ENCODE measurements at places on chromosomes 12 and 14.
A peak's percentile ranks its signal among the peaks of the same experiment; 100 is the strongest.

GRCh38 chr12:119681728-119682638 is 14.1 kb downstream of the PRKAB1 start:
- DNase-seq = no peak

DNA sequence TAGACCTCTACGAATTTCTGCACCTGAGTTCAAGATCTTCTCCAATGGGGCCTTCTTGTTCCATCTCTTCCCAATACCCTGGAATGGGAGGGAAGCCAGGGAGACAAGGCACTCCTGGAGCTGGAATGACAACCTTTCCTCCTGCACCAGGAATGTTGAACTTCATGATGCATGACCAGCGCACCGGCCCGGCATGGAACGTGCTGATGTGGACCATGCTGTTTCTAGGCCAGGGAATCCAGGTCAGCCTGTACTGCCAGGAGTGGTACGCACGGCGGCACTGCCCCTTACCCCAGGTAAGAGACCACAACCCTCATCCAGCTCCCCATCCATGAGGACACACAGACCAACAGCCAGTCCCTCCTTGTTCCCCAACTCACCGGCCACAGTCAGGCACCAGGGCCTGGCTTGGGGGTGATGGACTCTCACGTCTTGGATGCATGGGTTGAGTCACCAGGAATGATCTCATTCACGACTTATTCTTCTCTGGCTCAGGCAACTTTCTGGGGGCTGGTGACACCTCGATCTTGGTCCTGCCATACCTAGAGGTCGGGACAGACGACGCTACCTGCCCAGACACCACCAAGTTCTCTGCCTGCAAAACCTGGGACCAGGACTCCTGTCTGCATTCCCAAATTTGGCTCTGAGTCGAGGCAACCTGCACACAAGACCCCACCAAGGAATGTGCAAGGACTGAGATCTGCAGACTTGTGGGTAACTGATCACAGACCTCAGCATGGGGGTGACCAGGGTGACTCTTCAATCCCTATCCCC is 20.5 kb downstream of the SOAT2 start:
- no peak for DNase-seq

DNA sequence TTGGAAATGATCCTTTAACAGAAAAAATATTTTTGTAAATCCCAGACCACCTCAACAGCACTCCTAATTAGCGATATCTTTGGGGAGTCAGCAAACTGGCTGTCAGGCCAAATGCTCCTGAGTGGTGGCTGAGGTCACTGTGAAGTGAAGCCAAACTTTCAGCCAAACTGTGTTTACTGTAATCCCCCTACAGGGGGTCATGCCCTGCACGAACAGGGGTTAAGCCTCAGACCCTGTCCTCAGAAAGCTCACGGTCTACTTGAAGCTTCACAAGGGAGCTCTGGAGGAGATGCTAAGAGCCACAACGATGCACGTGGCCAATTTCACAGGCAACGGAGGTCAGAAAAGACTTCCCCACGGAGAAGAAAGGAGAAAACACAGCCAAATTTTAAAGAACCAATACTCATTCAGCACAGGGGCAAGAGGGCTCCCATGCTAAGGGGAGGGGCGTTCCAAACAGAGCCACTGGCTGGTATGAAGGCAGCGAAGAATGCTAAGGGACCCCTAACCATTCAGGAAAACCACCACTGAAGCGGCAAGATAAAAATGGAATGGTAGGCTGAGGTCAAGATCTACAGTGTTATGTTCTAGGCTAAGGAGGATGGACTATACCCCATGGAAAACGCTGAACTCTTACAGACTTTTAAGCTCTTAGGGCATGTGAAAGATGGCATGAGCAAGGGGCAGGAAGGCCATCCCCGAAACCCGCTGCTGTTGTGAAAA is 105.4 kb downstream of the ITPR2 start:
- DNase-seq = no peak

- DNase-seq = no peak
These were observed 108.3 kb downstream of the CRADD start for GRCh38 chr12:93785249-93786010.

GRCh38 chr12:45338272-45338671 is 122.4 kb downstream of the ANO6 start:
- DNase-seq = no peak

DNA sequence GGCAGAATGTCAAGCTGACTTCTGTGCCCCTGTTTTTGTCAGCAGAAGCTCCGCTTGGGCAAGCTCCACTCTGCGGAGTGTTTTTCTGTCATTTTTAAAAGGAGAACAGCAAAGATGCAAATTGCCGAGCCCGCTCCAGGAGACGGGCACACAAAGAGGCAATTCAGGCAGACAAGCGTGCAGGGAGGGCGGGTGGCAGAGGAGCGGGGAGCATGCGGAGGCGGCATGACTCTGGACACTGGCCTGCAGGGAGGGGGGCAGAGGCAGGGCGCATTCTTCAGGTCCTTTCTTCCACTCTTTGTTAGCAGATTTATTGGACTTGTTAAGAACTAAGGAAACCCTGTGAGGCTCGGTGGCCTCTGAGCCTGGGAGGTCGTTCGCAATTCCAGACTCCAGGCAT is 187.3 kb upstream of the RMST start:
- DNase-seq = no peak

DNA sequence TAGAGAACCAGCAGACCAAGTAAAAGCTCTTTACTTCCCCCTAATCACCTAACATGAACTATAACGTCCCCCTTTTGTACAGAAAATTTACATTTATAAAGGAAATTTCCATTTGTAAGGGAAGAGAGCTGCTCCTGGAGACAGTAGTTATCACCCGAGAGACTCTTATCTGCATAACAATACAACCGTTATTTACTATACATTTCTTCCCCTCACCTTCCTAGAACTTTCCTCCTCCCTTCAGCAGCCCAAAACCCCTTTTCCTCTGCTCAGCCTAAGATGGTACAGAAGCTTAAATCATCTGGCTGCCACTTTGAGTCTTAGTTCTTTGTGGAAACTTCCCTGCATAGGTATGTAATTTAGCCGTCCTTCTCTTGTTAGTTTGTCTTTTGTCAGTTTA is 40.4 kb upstream of the ETV6 start:
- no peak for DNase-seq

- DNase-seq = no peak
These were observed 32.7 kb upstream of the SNX6 start for GRCh38 chr14:34662561-34663088.

- DNase-seq = no peak
These were observed 208.4 kb downstream of the C12orf75 start for GRCh38 chr12:105538880-105539279.

DNA sequence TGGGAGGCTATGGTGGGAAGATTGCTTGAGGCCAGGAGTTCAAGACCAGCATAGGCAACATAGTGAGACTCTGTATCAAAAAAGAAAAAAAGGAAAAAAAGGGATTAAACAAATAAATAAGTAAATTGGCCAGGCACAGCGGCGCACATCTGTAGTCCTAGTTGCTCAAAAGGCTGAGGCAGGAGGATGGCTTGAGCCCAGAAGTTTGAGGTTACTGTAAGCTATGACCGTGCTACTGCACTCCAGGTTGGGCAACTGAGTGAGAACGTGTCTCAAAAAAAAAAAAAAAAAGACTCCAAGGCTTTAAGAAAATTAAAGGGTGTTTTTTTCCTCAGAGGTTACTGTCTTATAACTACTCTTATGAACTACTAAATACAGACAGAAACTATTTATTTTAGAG is 11.7 kb downstream of the BEST3 start:
- no peak for DNase-seq

DNA sequence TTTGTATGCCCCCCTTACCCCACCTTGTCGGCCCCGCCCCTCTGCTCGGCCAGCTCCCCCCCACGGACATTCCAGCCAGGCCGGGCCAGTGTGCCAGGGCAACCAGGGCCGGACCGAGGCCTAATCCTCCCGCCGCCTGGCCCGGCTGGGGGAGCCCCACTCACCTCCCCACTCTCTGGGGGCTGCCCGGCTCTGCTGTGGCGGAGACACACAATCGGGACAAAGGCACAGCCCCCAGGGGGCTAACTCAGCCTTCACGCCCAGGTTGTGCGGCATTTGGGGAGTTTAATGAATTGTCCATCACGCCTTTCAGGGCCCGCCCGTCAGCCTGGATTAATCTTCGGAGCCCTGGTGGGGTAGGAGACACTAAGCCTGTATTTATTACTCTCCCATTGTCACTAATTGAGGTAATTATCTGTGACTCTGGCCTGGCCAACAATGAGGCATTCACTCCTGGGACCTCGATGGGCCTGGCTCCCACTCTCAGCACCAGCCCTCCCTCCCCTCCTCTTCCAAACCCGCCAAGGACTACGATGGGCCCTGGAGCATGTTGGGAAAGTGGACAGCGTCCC is 8.7 kb downstream of the WNT1 start:
- no peak for DNase-seq

DNA sequence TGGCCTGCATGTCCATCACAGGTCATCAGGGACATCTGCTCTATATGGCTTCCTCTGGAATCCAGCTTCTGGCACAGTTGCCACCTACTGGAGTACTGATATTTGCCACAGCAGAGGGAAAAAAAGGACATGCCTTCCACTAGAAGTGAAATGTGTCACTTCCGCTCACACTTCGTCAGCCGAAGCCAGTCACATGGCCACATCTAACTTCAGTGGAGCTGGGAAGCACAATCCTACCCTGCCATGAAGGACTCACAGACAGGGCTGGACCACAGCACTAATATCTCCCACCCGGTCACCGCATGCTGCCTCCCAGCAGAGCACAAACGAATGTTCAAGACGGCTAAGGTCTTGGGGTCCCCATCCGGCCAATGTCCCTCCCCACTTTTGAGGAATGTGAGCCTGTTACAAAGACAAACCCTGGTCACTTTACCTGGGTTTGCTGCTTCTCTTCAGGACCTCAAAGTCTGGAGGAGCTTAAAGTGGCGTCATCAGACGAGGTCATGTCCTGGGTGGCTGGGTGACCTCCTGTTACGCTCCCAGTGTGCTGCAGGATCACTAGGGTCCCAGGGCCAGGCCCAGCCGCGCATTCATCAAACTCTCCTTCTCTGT is 98.6 kb downstream of the GCH1 start:
- peak; percentile 19 for DNase-seq

DNA sequence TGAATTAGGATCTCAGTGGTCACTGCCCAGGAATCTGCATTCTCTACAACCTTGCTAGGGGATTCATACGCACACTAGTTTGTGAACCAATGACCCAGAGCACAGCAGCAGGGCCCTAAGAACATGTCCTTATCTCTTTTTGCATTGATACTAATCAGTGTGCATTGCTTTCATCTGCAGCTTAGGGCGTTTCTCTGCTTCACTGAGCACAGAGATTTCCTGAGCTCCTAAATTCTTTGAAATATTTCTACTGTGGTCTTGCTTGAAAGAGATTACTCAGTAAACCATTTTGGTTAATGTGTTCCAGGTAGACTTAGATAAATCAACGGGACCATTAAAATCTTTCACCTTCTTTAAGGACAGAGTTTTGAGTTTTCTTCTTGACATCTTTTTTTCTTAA is 351.3 kb upstream of the KITLG start:
- no peak for DNase-seq

GRCh38 chr14:96167224-96168148 is 37.2 kb upstream of the BDKRB2 start:
- DNase-seq = peak; percentile 9

DNA sequence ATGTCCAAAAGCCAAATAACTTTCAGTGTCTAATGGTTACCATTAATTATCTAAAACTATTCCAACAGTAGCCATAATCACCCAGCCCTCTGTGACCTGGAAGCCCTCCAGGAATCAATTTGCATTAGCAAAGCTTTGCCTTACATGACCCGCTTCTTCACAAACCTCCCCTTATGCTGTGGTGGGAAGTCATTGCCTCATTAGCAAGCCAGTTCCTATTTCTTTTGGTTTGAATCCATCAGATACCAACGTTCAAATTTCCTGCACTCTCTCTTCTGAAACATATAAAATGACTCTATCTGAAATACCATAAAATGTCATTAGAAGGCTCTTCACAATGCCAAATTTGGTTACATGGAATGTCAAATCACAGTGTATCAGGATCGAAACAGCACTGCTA is 268.3 kb upstream of the PRKD1 start:
- DNase-seq = no peak

DNA sequence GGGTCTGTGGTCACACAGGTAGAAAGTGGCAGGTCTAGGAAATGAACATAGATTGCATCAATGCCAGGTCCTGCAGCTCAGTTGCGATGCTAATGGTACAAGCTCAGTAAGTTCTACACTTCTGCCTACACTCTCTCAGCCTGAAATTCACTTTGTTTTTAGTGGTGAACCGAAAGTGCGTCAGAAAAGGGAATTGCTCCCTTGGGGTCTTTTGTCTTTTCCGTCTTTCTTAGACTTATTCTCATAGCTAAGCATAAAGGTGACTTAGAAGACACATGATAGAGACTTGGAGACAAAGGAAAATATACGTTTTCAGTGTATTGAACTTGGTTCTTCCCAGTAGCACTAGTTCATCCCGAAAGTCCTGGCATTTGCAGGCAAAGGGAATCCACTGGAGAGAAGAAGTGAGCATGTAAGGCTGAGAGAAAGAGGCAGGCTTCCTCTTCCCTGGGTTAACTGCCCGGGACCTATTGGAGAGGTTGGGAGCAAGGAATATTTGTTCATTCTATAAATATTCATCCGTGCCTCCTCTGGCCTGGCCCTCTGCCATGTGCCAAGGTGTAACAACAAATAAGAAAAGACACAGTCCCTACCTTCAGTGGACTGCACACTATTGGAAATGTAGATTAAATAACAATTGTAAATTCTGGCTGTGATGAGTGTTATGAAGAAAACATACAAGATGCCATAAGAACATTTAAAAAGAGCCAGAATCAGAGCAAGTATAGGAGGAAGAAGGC is 785.8 kb downstream of the MED13L start:
- no peak for DNase-seq

DNA sequence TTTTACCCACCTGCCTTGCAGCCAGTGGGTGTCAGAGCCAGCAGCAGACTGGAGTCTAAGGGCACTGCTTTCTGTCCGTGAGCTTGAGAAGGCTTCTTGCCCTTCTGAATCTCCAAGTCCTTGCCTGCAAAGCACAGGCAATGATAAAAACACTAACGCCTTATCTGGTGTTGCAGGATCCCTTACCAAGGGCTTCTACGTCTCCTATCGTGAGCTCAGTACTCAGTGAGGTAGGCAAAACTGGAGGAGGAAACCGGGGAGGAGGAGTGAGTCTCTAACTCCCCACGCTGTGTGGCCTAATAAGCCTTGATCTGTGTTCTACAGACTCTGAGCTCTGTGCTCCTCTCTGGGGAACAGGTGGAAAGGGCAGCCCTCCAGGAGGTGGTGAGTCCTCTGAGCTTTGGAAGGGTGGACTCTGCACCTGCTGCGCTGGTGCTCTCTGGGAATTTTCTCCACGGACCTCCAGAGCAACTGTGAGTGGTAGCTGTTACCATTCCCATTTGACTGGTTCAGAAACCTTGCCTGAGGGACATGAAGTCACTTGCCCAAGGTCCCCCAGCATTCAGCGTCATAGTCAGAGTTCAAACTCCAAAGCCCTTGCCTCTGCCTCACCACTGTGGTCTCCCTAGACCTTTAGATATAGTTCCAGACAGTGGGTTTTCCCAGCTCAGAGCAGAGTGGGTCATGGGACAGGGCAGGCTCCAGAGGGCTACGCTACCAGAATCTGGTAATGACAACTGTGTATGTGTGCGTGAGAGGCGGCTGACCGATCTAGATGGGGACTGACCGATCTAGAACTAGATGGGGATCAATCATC is 7.0 kb upstream of the MARK3 start:
- no peak for DNase-seq

GRCh38 chr14:64421166-64421565 is 33.0 kb downstream of the MTHFD1 start:
- DNase-seq = no peak

GRCh38 chr14:95903616-95904107 is 27.0 kb downstream of the TUNAR start:
- no peak for DNase-seq

- no peak for DNase-seq
These were observed 57.2 kb upstream of the ZDHHC17 start for GRCh38 chr12:76706761-76707160.

GRCh38 chr14:102540315-102541028 is 30.9 kb upstream of the ANKRD9 start:
- peak; percentile 71 for DNase-seq

Measured in mesothelial cell of epicardium (in vitro differentiated cells).